ENCODE measurements at places on chromosomes 4 and X. TPM values are rescaled to one million over a fixed set of nuclear protein-coding genes. Genes with fewer than 3 reads are reported as not detected.

The CAMK2D gene
- polyA plus RNA-seq: 10.4 TPM

The SSX3 gene
- not detected for polyA plus RNA-seq

The IL9R gene
- not detected for polyA plus RNA-seq

The CWH43 gene
- polyA plus RNA-seq: not detected

GRCh38 chr4:6620296-6620695 is 20.2 kb upstream of the MRFAP1 start:
- no peak overlapping the region for H3K4me3 ChIP-seq
- H3K36me3 ChIP-seq: no peaks in the 10 kb centered on the region
- H3K27ac ChIP-seq: no peak overlapping the region
- no peak for DNase-seq
- H3K27me3 ChIP-seq: no peaks in the 10 kb centered on the region
- no peaks in the 10 kb centered on the region for H3K4me1 ChIP-seq

GRCh38 chr4:37653601-37654000 is 32.6 kb downstream of the RELL1 start:
- no peaks in the 10 kb centered on the region for H3K36me3 ChIP-seq
- peaks cover 20% of the 10 kb centered on the region for H3K4me1 ChIP-seq
- no peak overlapping the region for H3K27ac ChIP-seq
- H3K4me3 ChIP-seq: no peak overlapping the region
- no peaks in the 10 kb centered on the region for H3K27me3 ChIP-seq

The STARD8 gene
- polyA plus RNA-seq: 6.8 TPM

All from endothelial cell of umbilical vein (primary cell).